Large intestine (tissue), 12 donors: ENCODE measurements at places on chromosomes 12 and 14. TPM values are rescaled to one million over a fixed set of nuclear protein-coding genes. Genes with fewer than 3 reads are reported as not detected.

The IL31 gene
- polyA plus RNA-seq, result not detected

The RND1 gene
- polyA plus RNA-seq, result 1.3 TPM

The VPS29 gene
- polyA plus RNA-seq, result 253 TPM

The KRT75 gene
- not detected for polyA plus RNA-seq

The ADAM21 gene
- polyA plus RNA-seq, result 0.09 TPM

The P2RX2 gene
- 24.1 TPM for polyA plus RNA-seq
